ENCODE measurements at places on chromosomes 4 and X.

- DNase-seq = no peak
Measured at GRCh38 chr4:8032381-8032780, 92.7 kb upstream of the AFAP1 start.

DNA sequence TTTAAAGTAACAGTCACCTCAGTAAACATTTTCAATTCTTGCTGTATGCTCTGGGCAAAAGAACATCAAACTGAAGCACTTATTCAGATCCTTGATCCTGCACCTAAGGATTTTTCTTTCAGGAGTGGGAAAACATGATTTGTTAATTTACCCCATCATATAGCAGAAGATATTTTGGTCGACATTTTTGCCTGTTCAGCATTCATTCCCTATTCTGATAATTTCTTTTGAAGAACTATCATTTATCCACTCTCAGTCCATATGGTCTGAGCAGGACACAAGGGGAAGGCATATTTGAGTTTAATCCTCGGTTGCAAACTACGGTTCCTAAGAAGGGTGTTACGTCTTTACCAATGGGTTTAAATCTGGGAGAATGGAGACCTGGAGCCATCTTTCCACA lies 1.2 kb upstream of the CLOCK start:
- DNase-seq = no peak

- DNase-seq = no peak
Measured at GRCh38 chr4:43776371-43776770, 672.2 kb downstream of the KCTD8 start.

DNA sequence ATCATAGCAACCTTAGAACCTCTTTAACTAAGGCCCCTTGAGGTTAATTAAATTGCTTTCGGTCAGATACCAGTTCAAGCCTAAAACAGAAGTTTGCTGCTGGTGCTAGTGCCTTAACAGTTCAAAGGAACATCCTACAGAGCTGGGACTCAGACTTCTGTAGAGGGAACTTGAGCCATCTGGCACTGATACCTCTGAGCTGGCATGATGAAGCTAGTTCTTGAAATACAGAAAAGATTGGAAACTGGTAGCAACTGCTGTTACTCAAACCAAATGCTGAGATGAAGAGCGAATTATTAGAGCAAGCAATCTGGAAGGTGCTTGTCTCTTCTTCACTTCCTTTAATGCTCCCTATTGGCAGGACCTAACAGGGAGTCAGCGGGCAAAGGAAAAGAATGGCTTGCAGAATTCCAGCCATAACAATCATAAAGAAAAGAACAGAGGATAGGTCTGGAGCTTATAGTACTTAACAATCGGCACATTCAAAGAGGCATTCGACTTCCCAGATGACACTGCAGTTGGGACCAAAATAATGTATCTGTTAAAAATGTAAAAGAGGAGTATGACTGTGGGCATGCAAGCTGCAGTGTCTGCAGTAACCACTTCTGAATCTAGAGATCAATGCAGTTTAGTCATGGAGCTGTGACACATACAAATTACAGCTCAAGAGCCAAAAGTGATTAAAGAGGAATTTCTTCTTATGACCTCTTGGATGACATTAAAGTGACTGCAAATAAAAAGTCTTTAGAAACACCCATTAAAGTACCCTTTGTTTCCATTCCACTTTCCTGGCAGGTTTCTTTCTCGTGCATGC lies 298.9 kb downstream of the PDGFC start:
- peak; percentile 51 for DNase-seq

- no peak for DNase-seq
Measured at GRCh38 chrX:123968383-123969050, 7.0 kb downstream of the STAG2 start.

- no peak for DNase-seq
Measured at GRCh38 chr4:75565481-75565880, 9.6 kb downstream of the ODAPH start.

DNA sequence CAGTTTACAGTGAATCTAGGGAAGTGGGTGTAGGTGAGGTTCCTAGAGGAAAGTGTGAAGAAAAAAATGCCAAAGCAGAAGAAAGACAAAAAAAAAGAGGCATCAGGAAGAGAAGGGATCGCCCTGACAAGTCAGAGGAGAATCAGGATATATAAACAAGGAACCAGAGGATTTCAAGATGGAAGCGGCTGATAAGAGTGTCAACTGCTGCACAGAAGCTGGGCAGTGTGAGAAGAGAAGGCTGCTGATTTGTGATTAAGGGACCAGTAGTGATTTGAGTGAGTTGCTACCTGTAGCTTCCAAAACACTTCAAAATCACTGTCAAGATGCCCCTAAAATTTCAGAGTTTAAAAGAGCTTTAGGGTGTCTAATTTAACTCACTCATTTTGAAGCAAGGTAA lies 258.2 kb downstream of the PPP3CA start:
- no peak for DNase-seq

DNA sequence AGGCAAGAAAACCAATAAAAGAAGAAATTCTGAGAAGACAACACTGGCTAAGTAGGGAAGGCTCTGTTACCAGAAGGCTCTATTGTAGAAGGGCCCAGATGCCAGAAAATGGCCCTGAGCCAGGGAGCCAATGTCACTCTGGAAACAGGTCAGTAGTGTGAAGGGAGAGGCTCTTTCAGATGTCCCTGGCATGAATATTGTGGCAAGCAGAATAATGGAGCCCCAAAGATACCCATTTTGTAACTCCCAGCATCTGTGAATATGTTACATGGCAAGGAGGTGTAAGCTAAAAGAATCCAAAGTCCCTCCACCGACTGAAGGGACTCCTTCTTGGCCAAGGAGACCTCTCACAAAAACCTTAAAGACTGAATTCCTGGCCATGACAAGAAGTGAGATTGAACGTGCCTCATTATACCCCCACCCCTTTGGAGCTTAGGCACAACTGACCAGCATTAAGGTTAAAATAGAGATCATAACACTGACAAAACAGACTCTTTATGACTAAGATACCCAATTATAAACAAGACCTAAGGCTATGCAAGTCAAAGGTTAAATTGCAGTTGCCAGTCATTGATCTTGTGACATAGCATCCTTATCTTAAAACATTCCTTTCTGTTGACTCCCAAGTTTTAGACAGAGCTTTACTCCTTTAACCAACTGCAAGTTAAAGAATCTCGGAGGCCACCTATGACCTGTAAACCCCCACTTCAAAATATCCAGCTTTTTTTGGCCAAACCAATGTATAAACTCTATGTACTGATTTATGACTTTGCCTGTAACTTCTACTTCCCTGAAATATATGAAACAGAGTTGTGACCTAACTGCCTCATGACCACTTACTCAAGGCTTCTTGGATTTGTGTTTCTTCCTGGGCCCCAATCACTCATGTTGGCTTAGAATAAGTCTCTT lies 42.2 kb upstream of the SMIM10 start:
- no peak for DNase-seq

GRCh38 chrX:43956034-43956433 lies 17.2 kb downstream of the NDP start:
- no peak for DNase-seq
